ENCODE measurements at places on chromosomes 16 and 17. TPM values are rescaled to one million over a fixed set of nuclear protein-coding genes. Genes with fewer than 3 reads are reported as not detected.

The CORO6 gene
- total RNA-seq = 4.1 TPM

The CTRL gene
- 8.5 TPM for total RNA-seq

The CEP295NL gene
- total RNA-seq = 5.7 TPM

DNA sequence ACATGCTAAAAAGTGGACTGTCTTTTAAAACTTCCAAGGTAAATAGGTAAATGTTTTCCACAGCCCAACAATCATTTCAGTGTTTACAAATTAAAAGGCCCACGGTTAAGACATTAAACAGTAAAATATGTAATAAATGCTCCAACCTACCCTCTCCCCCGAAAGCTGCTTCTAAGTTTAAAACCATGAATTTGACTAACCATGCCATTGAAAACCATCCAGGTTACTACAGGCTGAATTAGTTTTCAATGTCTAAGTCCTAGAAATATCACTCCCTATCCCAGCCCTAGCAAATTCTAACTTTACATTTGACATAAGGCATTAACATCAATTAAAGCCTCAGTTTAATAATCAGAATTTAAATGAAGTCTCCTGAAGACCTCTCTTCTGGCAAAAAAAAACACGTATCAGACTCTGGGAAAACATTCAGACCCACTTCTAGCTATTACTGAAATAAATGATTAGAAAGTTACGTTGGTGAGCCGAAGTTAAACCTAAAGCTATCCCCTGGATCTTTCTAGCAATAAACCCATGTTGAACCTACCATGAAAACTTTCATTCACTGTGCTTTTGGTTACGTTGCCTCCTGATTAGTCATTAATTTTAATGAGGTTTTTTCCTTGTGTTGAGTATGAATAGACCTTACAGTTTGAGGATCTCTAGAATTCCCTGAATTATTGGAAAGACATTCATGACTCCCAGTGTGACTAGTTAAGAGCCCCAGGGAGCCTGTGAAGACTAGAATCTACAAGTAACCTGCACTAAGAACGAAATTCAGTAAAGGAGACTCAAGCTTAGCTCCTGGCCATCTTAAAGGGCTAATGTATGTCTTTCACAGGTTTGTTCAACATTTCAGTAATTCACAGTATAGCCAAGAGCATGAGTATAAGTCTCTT is 1.7 kb upstream of the POLG2 start:
- no peaks in the 10 kb centered on the region for H3K27me3 ChIP-seq
- peaks cover 98% of the 10 kb centered on the region for H3K4me1 ChIP-seq
- no peak overlapping the region for H3K27ac ChIP-seq

- no peak overlapping the region for H3K27ac ChIP-seq
- no peak overlapping the region for H3K4me3 ChIP-seq
- no peaks in the 10 kb centered on the region for H3K36me3 ChIP-seq
- DNase-seq = no peak
- no peaks in the 10 kb centered on the region for H3K4me1 ChIP-seq
- H3K27me3 ChIP-seq = peaks cover 25% of the 10 kb centered on the region
Observed at GRCh38 chr16:27853651-27854050, 209.9 kb downstream of the GSG1L start.

GRCh38 chr17:74599023-74599399 is 6.9 kb upstream of the CD300LD start:
- no peak for DNase-seq
- H3K4me3 ChIP-seq = no peak overlapping the region
- peaks cover 43% of the 10 kb centered on the region for H3K4me1 ChIP-seq
- H3K27me3 ChIP-seq = no peaks in the 10 kb centered on the region

- H3K27me3 ChIP-seq = no peaks in the 10 kb centered on the region
- H3K4me1 ChIP-seq = no peaks in the 10 kb centered on the region
- no peak for DNase-seq
Observed at GRCh38 chr16:77402672-77403071, 32.2 kb downstream of the ADAMTS18 start.
